ENCODE measurements at places on chromosomes 11 and 22.

DNA sequence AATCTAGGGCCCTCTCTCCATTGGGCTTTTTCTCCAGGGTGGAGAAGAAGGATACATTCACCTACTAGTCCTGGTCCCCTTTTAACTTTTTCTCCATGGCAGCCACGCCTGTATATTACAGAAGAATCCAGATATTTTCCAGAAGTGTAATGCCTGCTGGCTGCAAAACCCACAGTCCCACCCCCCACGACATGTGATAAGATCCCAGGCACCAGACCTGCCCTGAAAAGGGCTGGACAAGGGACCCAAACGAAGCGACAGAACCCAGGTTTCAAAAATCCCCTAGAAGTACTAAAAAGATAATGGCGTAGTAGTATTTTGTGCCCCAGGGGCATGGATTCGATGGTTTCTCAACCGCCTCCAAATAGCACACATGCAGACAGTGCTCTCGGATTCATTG is 2.8 kb downstream of the WT1 start:
- DNase-seq: no peak
- H3K4me3 ChIP-seq: no peak overlapping the region
- no peak overlapping the region for H3K27ac ChIP-seq
- peaks cover 19% of the 10 kb centered on the region for H3K4me1 ChIP-seq

DNA sequence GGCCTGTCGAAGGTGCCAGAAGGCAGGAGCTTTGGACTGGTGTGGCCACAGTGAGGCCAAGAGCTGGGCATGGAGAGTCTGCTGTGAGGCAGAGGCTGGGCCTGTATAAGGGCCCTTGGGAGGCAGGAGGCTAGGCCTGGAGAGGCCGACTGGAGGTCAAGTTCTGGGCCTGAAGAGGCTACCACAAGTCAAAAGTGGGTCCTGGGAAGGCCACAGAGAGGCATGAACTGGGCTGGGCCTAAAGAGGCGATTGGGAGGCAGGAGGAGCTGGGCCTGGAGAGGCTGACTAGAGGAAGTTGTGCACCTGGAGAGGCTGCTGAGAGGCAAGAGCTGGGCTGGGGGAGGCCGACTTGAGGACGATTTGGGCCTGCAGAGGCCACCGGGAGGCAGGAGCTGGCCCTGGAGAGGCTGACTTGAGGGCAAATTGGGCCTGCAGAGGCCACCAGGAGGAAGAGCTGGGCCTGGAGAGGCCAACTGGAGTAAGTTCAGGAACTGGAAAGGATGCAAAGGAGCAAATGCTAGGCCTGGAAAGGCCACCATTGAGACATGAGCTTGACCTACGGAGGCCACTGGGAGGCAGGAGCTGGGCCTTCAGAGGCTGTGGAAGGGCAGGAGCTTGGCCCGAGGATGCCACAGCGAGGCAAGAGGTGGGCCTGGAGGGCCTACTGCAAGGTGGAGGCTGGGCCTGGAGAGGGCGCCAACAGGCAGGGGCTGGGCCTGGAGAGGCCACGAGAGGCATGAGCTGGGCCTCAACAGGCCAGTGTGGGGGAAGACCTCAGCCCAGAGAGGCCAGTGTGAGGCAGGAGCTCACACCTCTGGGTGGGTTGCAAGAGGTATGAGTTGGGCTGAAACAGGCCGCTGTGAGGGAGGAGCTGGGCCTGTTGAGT is 39.8 kb downstream of the OR4C45 start:
- no peaks in the 10 kb centered on the region for H3K27me3 ChIP-seq
- DNase-seq: no peak
- H3K4me3 ChIP-seq: no peak overlapping the region
- H3K4me1 ChIP-seq: no peaks in the 10 kb centered on the region
- H3K36me3 ChIP-seq: no peaks in the 10 kb centered on the region

GRCh38 chr11:30926130-30926529 is 340.0 kb upstream of the MPPED2 start:
- no peaks in the 10 kb centered on the region for H3K27me3 ChIP-seq
- H3K4me1 ChIP-seq: no peaks in the 10 kb centered on the region
- no peak overlapping the region for H3K27ac ChIP-seq
- no peaks in the 10 kb centered on the region for H3K36me3 ChIP-seq
- no peak overlapping the region for H3K4me3 ChIP-seq
- no peak for DNase-seq

GRCh38 chr11:120258661-120259060 is 18.7 kb downstream of the POU2F3 start:
- H3K27ac ChIP-seq: no peak overlapping the region
- H3K36me3 ChIP-seq: no peaks in the 10 kb centered on the region
- DNase-seq: no peak
- H3K4me3 ChIP-seq: no peak overlapping the region
- H3K4me1 ChIP-seq: no peaks in the 10 kb centered on the region

DNA sequence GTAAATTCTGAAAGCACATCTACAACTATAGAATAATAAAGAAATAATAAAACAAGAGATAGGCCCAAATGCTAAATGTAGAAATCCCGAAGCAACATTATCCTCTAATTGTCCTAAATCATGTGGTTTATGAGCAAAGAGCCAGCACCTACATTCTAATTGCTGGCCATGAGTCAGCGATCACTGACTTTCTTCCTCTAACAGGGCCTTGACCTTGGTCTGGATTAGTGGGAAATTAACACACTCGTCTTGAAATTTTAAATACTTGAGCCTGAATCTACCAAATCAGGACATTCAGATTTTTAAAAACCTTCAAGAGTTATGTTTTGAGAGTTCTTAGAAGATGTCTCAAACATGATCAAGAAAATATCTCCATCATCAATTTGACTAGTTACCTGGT is 727.6 kb downstream of the METTL15 start:
- no peak overlapping the region for H3K27ac ChIP-seq
- DNase-seq: no peak
- no peak overlapping the region for H3K4me3 ChIP-seq
- no peaks in the 10 kb centered on the region for H3K36me3 ChIP-seq
- no peaks in the 10 kb centered on the region for H3K4me1 ChIP-seq
- no peaks in the 10 kb centered on the region for H3K27me3 ChIP-seq

GRCh38 chr11:623999-624704 is 603 bp downstream of the CDHR5 start:
- H3K4me1 ChIP-seq: no peaks in the 10 kb centered on the region
- H3K27ac ChIP-seq: no peak overlapping the region
- DNase-seq: no peak
- no peaks in the 10 kb centered on the region for H3K36me3 ChIP-seq

GRCh38 chr11:19919050-19919561 is 206.5 kb downstream of the NAV2 start:
- H3K36me3 ChIP-seq: no peaks in the 10 kb centered on the region
- H3K27ac ChIP-seq: peak overlapping the region; percentile 82
- no peaks in the 10 kb centered on the region for H3K27me3 ChIP-seq
- H3K4me3 ChIP-seq: no peak overlapping the region
- peak; percentile 76 for DNase-seq

- H3K4me1 ChIP-seq: peaks cover 9% of the 10 kb centered on the region
- no peaks in the 10 kb centered on the region for H3K27me3 ChIP-seq
- no peaks in the 10 kb centered on the region for H3K36me3 ChIP-seq
- H3K4me3 ChIP-seq: peak within 1 kb of the TSS; percentile 6
- H3K27ac ChIP-seq: peak within 1 kb of the TSS; percentile 92
Observed at GRCh38 chr22:44752285-44753188, at the start of gene ARHGAP8. Gene ARHGAP8 (plus strand): TSS chr22:44752575. CDS start chr22:44786528, 33,953 bp downstream.

DNA sequence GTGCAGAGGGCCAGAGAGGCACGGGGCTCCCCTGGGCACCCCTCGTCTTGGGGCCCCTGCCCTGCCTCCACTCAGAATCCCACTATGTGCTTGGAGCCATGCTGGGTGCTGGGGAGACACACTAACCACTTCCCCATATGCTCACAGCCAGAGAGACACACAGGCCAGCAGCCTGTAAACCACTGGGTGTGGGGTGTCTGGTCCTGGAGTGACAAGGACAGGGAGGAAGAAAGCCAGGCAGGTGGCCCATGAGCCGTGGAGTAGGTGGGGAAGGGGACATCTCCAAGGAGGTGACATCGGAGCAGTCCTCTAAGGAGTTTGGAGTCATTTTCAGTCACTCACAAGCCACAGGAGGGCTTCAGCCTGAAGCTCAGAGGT is 58.9 kb downstream of the CDKN1C start:
- no peaks in the 10 kb centered on the region for H3K27me3 ChIP-seq
- peak overlapping the region; percentile 58 for H3K4me3 ChIP-seq
- no peak for DNase-seq
- H3K4me1 ChIP-seq: peaks cover 22% of the 10 kb centered on the region

DNA sequence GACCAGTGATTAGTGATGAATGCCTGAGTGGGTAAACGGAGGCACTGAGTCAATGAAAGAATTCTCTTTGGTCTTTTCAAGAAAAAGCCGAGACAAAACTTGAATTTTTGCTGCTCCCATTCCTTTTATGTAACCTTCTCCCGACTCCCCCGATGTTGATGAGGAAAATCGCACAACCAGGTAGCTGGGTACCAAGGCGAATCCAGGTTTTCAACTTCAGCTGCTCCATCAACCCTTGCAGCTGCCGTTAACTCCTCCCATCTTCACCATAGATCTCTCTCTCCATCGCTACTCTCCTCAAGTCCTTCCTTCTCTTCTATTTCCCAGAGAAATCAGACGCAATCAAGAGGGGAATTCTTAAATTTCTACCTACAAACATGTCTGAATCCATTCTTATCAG is 611 bp upstream of the USP2 start:
- peak; percentile 35 for DNase-seq
- H3K4me1 ChIP-seq: peaks cover 16% of the 10 kb centered on the region

DNA sequence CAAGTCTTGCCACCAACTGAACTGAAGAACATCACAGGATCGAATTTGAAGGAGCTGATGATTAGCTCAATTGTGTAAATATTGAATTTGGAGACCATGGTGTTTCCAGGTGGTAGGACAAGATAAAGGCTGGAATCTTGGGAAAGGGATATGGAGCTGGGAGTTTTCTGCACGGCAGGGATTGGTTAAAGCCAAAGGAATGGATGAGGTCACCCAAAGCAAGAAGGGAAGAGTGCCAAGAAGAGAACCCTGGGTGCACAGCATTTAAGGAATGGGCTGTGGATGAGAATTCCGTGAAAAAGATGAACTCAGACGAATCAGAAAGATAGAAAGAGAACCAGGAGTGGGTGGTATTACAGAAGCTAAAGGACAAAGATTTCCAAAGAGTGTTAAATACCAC is 29.4 kb upstream of the RRAS2 start:
- H3K36me3 ChIP-seq: no peaks in the 10 kb centered on the region
- no peaks in the 10 kb centered on the region for H3K4me1 ChIP-seq
- DNase-seq: no peak
- no peak overlapping the region for H3K27ac ChIP-seq

GRCh38 chr11:73363147-73363546 is 13.1 kb upstream of the RELT start:
- H3K4me3 ChIP-seq: no peak overlapping the region
- no peaks in the 10 kb centered on the region for H3K27me3 ChIP-seq
- DNase-seq: no peak
- H3K36me3 ChIP-seq: peaks cover 6% of the 10 kb centered on the region
- no peak overlapping the region for H3K27ac ChIP-seq

- H3K27ac ChIP-seq: no peak overlapping the region
- H3K4me3 ChIP-seq: no peak overlapping the region
Observed at GRCh38 chr22:29703569-29704195, 16.1 kb upstream of the CABP7 start.

- H3K4me3 ChIP-seq: no peak overlapping the region
- no peaks in the 10 kb centered on the region for H3K36me3 ChIP-seq
- DNase-seq: no peak
- H3K27ac ChIP-seq: no peak overlapping the region
- H3K27me3 ChIP-seq: no peaks in the 10 kb centered on the region
Observed at GRCh38 chr11:132674151-132674550, 858.1 kb downstream of the OPCML start.

DNA sequence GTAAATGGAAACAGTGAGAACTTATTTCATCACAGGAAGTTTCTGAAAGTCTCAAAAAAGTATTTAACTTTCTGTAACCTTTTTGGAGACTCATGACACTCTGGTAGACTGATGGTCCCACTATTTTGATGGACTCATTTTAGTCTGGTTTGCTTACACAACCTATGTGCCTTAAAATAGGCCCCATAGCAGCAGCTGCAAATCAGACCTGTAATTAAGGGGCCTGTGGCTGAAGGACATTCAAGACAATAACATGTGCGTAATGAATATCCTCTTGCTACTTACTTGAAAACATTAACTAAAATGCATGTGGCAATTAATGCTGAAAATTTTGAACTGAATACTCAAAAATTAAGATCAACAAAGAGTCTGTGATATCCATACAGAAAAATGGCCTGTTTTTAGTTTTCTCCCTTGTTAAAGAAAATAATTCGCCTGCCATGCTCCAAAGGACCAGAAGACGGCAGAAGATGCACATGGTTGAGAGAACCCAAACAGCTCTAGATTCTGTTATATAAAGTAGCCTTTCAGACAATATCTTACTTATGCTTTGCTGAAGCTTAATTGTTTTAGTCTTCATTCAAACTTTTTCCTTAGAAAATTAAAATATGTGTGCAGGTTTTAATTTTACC is 568.5 kb downstream of the KCNA4 start:
- no peak for DNase-seq
- H3K36me3 ChIP-seq: no peaks in the 10 kb centered on the region
- no peak overlapping the region for H3K4me3 ChIP-seq
- H3K4me1 ChIP-seq: no peaks in the 10 kb centered on the region

DNA sequence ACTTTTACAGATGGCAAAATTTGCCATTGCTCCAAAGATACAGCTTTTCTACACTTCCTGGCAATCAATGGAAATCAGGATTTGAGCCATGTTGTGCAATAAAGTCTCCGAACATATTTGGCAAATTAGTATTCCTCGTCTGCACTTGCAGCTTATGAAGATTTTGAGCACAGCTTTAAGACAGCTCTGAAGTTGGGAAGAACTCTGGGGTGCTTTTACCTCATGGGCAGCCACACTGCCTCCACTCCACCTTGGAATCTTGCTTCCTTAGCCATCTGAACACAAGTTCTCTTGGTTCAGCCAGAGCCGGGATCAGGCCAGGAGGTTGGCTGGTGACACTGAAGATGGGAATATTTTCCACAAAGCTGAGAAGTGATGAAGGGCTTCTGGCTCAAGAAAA is 191.2 kb downstream of the CWF19L2 start:
- no peaks in the 10 kb centered on the region for H3K4me1 ChIP-seq
- no peak for DNase-seq
- no peaks in the 10 kb centered on the region for H3K27me3 ChIP-seq

- no peak for DNase-seq
- no peak overlapping the region for H3K4me3 ChIP-seq
- no peaks in the 10 kb centered on the region for H3K4me1 ChIP-seq
- no peak overlapping the region for H3K27ac ChIP-seq
- H3K36me3 ChIP-seq: no peaks in the 10 kb centered on the region
Observed at GRCh38 chr11:27648840-27649239, 51.4 kb downstream of the BDNF start.

- H3K4me1 ChIP-seq: no peaks in the 10 kb centered on the region
- DNase-seq: no peak
- no peaks in the 10 kb centered on the region for H3K27me3 ChIP-seq
- H3K27ac ChIP-seq: no peak overlapping the region
Observed at GRCh38 chr22:50074551-50075530, 10.4 kb downstream of the MLC1 start.

GRCh38 chr11:121630041-121630440 is 177.3 kb upstream of the SORL1-AS1 start:
- H3K27ac ChIP-seq: no peak overlapping the region
- DNase-seq: no peak
- no peaks in the 10 kb centered on the region for H3K4me1 ChIP-seq
- no peaks in the 10 kb centered on the region for H3K36me3 ChIP-seq
- H3K4me3 ChIP-seq: no peak overlapping the region

- no peaks in the 10 kb centered on the region for H3K4me1 ChIP-seq
- H3K27me3 ChIP-seq: no peaks in the 10 kb centered on the region
- no peak overlapping the region for H3K27ac ChIP-seq
- no peak for DNase-seq
- no peak overlapping the region for H3K4me3 ChIP-seq
Observed at GRCh38 chr11:1639666-1640065, 10.1 kb downstream of the KRTAP5-5 start.

GRCh38 chr22:27110665-27111451 is 453.5 kb downstream of the MIAT start:
- no peak for DNase-seq
- H3K36me3 ChIP-seq: no peaks in the 10 kb centered on the region
- H3K27me3 ChIP-seq: no peaks in the 10 kb centered on the region
- H3K4me1 ChIP-seq: peaks cover 3% of the 10 kb centered on the region
- H3K4me3 ChIP-seq: no peak overlapping the region
- peak overlapping the region; percentile 50 for H3K27ac ChIP-seq

Measured in breast epithelium (tissue), 4 donors.